ENCODE measurements at places on chromosomes 5 and 9. TPM values are rescaled to one million over a fixed set of nuclear protein-coding genes. Genes with fewer than 3 reads are reported as not detected.

DNA sequence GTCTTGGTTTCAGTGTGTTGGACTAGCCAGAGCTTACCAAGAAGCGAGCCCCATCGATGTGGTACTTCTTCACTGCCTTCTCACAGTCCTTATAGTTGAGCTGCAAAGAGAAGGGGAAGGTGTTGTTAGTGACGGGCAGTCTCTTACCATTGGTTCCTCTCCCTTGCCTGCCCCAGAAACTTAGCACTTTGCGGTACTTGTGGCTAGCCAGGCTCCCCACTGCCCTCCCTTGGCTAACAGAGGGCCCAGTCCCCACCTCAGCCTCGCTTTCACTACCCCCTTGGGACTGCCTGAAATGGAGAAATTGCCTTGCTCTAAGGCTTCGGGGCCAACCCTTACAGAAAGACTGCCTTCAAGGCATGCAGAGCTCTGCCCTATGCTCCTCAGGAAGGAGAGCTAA is 4.3 kb downstream of the LCP2 start:
- no peak for DNase-seq

GRCh38 chr5:119031905-119032304 is 39.0 kb upstream of the DMXL1 start:
- peak; percentile 71 for DNase-seq

DNA sequence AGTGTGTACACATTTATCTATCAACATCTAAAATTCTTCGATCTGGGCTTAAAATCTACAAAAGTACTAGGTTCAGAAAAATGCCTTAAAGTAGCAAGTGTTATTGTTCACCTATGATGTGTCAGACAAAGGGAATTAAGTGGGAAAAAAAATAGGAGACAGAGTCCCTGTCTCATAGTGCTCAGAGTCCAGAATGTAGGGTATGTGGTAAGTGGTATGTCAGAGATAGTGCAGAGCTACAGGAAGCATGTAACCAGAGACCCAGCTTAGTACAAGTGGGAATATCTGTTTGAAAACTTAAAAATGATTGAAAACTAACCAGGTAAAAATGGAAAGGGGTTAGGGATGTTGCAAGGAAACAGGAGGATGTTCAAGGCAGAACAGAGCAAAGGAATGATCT is 482.8 kb downstream of the ELAVL2 start:
- DNase-seq: no peak

- DNase-seq: peak; percentile 38
These were observed 315.6 kb downstream of the MTRR start for GRCh38 chr5:8184455-8185063.

DNA sequence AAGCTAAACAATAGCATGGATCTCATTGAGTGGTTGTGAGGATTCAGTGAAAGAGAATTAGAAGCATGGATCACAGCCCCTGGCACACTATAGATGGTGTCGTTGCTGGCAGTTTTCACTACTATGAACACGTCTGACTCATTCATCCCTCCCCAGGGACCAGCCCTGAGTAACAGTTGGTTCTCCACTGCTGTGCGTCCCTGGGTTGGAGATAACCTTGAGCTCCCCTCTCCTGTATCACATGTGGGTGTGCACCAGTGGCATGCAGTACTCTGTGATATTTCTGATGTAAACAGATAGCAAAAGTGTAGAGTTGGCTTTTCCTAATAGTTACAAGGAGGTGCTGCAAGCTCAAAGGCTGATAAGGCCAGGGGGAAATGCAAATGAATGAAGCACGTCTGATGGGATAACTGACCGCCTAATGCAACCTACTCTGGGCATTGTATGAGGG is 8.8 kb upstream of the LCP2 start:
- peak; percentile 82 for DNase-seq

- DNase-seq: no peak
These were observed 88.1 kb downstream of the KDM4C start for GRCh38 chr9:6845880-6846279.

- DNase-seq: no peak
These were observed 103.6 kb downstream of the MACIR start for GRCh38 chr5:103362211-103362610.

DNA sequence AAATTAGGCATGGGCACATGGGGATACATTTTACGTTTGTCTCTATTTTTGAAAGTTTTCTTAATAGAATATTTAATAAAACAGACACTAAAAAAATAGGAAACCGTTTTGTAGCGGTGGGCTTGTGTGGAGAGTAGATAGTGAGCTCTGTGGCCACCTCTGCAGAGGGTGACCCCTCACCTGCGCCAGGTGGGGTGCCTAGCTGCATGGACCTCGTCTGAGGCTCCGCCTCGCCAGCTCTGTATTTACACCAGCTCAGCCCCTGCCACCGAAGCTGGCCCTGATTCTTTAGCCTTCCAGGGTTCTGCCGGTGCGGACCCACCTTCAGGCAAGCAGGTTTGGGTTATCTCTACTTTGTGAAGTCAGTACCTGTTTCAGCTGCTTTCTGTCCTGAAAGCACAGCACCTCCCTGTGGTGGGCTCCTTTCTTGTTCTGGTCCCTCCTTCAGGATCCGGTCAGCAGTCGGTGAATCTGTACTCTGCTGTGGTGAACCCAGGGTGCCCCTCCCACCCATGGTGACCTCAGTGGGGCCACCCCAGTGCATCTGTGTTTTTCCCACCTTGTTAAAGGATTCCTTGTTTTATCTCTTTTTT is 105.2 kb upstream of the CACNA1B start:
- DNase-seq: no peak

DNA sequence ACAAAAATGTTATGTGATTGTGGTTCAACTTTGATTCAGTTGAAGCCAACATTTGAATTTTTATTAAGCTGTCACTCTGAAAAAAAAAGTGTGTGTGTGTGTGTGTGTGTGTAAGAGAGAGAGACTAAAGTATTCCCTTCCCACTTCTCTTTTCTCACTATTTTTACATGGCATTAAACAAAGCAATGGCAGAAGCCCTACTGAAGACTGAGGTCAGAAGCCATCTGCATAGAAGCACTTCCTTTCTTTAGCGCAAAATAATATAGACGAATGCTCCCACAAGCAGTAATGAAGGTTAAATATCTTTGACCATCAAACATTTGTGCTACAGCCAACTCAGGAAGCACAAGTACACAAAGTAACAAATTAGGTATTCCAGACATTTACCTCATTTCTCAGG is 540.5 kb downstream of the KCTD16 start:
- DNase-seq: no peak

GRCh38 chr9:68740561-68740960 is 35.5 kb downstream of the PIP5K1B start:
- DNase-seq: no peak

The PCDHB4 gene
- total RNA-seq: 0.51 TPM

The PLAC8L1 gene
- 0.83 TPM for total RNA-seq

The ZFP37 gene
- 3.7 TPM for total RNA-seq

The C5orf52 gene
- total RNA-seq: not detected

The LTC4S gene
- not detected for total RNA-seq

The CDH6 gene
- total RNA-seq: 0.15 TPM

The NR5A1 gene
- total RNA-seq: not detected

All from Daoy (cell line).